NB4 (cell line): ENCODE measurements at places on chromosomes 16 and 17.

- DNase-seq: no peak
These were observed 9.6 kb downstream of the JPT2 start for GRCh38 chr16:1687427-1688316.

GRCh38 chr16:53090591-53091411, 36.0 kb downstream of the CHD9 start:
- peak; percentile 90 for DNase-seq

DNA sequence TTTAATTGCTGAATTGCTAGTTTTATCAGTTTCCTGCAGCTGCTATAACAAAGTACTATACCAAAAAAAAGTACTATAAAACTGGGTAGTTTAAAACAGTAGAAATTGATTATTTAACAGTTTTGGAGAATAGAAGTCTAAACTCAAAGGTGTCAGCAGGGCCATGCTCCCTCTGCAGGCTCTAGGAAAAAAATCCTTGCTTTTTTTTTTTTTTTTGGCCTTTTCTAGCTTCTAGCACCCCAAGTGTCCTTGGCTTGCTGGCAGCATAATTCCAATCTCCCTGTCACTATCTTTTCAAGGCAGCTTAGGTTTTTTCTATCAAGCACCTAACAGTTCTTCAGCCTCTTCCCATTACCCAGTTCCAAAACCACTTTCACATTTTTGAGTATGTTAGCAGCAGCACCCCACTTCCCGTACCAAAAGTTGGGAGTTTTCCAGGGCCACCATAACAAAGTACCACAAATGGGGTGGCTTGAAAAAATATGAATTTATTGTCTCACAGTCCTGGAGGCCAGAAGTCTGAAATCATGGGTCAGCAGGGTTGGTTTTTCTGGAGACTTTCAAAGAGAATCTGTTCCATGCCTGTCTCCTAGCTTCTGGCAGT, 37.4 kb downstream of the BPTF start:
- DNase-seq: no peak

DNA sequence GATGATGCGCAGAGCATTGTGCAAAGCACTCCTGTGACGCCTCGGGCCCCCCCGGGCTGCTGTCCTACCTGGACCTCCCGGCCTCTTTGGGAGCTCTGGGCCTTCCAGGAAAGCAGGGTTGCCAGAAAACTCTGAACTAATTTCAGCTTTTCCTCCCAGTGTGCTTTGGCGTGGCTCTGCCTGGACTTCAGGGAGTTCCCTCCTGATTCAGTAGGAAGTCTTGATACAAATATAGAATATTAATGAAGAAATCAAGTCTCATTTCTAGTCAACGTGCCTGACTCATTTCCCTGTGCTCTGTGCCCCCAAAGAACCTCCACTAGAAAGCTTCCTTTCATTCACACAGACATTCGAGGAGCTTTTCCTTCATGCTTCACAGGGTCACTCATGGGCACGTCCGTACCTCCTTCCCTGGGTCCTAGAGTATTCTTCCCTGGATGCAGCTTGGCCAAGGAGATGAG, 84.0 kb upstream of the NOL11 start:
- DNase-seq: no peak

DNA sequence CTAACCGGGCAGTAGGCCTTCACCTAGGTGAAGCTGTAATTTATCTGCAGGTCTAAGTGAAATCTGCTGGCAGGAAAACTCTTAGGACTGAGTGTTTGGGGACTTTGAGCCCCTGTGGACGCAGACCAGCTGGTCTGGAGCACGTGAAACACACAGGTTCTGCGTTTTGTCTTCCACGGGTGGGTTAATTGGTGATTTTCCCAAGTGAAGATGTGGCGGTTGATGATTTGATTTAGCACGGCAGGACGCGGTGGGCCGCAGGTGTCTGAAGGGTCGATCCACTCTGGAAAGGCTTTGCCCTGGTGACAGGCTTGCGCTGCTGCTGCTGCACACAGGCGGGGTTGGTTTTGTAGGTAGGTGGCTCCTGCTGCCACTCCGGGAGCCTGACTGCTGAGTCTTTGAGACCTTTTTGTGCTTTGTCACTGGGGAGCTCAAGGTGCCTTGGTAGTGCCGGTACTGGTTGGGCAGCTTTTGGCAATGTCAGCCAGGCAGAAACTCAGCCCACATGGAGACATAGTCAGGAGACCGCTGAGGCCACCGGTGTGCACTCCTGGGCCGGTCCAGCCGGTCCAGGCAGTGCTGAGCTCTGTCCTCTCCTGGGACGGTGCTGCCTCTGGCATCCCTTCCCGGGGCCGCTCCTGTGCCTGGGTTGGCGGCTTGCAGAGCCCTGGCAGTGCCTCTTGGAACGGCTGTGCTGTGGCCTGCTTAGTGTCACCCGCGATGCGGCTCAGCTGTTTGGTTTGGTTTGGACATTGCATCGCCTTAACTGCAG, 2.3 kb downstream of the BAIAP2 start:
- no peak for DNase-seq

DNA sequence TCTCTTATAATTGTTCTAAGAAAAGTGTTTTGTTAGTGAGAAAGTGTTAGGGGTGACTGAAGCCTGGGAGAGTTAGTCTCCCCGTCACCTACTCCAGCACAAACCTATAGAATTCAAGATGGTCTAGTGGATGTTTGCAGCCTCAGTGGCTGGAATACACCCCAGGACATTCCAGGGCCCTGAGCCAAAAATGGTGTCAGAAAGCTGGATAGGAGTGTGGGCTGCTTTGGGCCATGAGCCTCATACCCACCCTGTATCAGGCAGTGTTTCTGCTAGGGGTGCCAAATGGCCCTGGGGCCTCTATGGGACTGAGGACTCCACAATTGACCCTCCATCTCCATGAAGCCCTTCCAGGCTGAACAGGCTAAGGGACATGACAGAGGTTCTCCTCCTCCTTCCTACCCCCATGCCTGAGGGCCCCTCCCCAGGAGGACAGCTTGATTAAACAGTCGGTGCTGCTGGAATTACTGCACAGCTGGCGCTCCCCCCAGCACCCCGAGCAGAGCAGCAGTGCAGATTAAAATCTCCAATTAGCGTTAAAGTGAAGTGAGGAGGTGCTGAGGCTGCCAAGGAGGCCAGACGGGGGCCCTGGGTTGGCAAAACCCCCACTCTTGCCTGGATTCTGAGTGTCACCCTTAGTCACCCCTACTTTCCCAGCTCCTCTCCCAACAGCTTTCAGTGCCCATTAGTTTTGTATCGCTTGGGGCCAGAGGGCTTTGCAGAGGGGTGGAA, 59.1 kb downstream of the NEUROD2 start:
- DNase-seq: no peak
